ENCODE measurements at places on chromosomes 13 and 19.
A peak's percentile ranks its signal among the peaks of the same experiment; 100 is the strongest.

GRCh38 chr13:98564204-98564603, 12.7 kb downstream of the STK24 start:
- H3K4me3 ChIP-seq = no peak overlapping the region
- peaks cover 26% of the 10 kb centered on the region for H3K4me1 ChIP-seq
- H3K27me3 ChIP-seq = no peaks in the 10 kb centered on the region
- peak overlapping the region; percentile 79 for H3K27ac ChIP-seq
- no peak for DNase-seq

- H3K27me3 ChIP-seq = no peaks in the 10 kb centered on the region
- no peak overlapping the region for H3K27ac ChIP-seq
- H3K4me1 ChIP-seq = peaks cover 29% of the 10 kb centered on the region
- DNase-seq = no peak
These were observed 12.8 kb upstream of the MAP2K2 start for GRCh38 chr19:4136680-4137088.

- DNase-seq = no peak
- H3K4me1 ChIP-seq = peaks cover 11% of the 10 kb centered on the region
- H3K36me3 ChIP-seq = no peaks in the 10 kb centered on the region
- no peak overlapping the region for H3K27ac ChIP-seq
These were observed 57.9 kb downstream of the THSD1 start for GRCh38 chr13:52348071-52348470.

DNA sequence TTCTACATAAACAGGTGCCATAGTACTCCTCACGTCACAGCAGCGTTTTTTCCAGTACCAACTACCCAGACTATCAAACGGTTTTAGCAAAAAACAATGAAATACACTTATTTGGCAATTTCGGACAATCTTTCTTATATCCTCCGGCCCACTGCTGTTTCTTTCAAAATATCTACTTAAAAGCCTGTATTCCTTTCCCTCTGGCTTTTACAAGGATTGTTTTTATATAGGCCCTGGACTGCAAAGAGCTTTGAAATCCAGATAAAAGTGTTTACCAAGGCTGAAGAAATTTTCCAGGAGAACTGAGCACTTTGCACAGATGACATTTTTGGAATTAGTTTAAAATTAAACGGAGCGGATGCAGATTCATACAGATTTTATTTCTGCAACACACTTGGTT, 255.9 kb upstream of the STARD13 start:
- H3K27ac ChIP-seq = peak overlapping the region; percentile 96
- no peaks in the 10 kb centered on the region for H3K36me3 ChIP-seq
- DNase-seq = no peak
- H3K27me3 ChIP-seq = no peaks in the 10 kb centered on the region
- peaks cover 22% of the 10 kb centered on the region for H3K4me1 ChIP-seq

- no peaks in the 10 kb centered on the region for H3K27me3 ChIP-seq
- H3K4me1 ChIP-seq = no peaks in the 10 kb centered on the region
- no peak for DNase-seq
- no peaks in the 10 kb centered on the region for H3K36me3 ChIP-seq
These were observed 39.5 kb upstream of the CNMD start for GRCh38 chr13:52779103-52779502.

- H3K27ac ChIP-seq = peak overlapping the region; percentile 41
- peaks cover 26% of the 10 kb centered on the region for H3K4me1 ChIP-seq
These were observed 9.7 kb upstream of the SLC35E1 start for GRCh38 chr19:16581971-16582343.

DNA sequence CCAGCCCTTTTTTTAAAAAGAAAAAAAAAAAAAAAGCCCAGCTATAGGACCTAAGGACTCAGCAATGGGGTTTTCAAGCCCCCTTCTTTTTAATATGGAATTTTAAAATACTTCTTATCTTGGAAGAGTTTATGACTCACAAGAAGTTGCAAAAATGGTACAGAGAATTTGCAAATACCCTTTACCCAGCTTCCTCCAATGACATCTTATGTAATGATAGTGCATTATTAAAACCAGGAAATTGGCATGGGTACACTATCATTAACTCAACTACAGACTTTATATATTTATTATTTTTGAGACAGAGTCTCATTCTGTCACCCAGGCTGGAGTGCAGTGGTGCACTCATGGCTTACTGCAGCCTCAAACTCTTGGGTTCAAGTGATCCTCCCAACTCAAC, 16.1 kb downstream of the TMEM38A start:
- H3K4me3 ChIP-seq = no peak overlapping the region
- H3K27me3 ChIP-seq = no peaks in the 10 kb centered on the region
- DNase-seq = no peak
- peaks cover 23% of the 10 kb centered on the region for H3K36me3 ChIP-seq
- H3K27ac ChIP-seq = peak overlapping the region; percentile 66
- no peaks in the 10 kb centered on the region for H3K4me1 ChIP-seq

- no peaks in the 10 kb centered on the region for H3K36me3 ChIP-seq
- H3K4me3 ChIP-seq = peak within 1 kb of the TSS; percentile 93
- peak; percentile 67 for DNase-seq
These were observed at the start of gene VPS36 for GRCh38 chr13:52450012-52450792. VPS36 (minus strand) TSS chr13:52450634; CDS start chr13:52450594, 40 bp downstream.

- H3K27ac ChIP-seq = no peak overlapping the region
- DNase-seq = no peak
- no peak overlapping the region for H3K4me3 ChIP-seq
- no peaks in the 10 kb centered on the region for H3K4me1 ChIP-seq
- H3K27me3 ChIP-seq = no peaks in the 10 kb centered on the region
These were observed 52.4 kb downstream of the RBM26 start for GRCh38 chr13:79353693-79354092.

- H3K27ac ChIP-seq = peak overlapping the region; percentile 94
- H3K36me3 ChIP-seq = no peaks in the 10 kb centered on the region
- peaks cover 82% of the 10 kb centered on the region for H3K4me1 ChIP-seq
- H3K27me3 ChIP-seq = no peaks in the 10 kb centered on the region
- H3K4me3 ChIP-seq = peak overlapping the region; percentile 58
These were observed 30.1 kb downstream of the PIP5K1C start for GRCh38 chr19:3669947-3670795.

DNA sequence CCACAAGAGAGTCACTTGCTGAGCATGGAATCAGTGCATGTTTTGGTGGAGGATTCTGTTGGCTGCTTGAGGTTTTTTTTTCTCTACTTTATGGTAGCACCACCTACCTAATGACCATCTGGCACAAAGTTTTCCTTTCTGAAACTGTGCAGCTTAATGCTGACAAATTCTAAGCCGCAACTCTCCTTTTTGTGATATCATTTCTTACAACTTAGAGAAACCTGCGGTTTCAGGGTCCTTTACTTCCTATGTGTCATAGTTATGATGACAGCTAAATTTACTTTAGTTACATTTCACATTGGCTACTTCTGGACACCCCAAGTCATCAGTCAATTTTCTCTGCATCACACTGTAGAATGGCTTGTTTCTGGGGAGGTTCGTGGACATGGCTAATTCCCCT, 115.4 kb upstream of the TMTC4 start:
- H3K4me3 ChIP-seq = no peak overlapping the region
- peak overlapping the region; percentile 4 for H3K27ac ChIP-seq
- H3K27me3 ChIP-seq = no peaks in the 10 kb centered on the region
- DNase-seq = no peak
- H3K36me3 ChIP-seq = no peaks in the 10 kb centered on the region

DNA sequence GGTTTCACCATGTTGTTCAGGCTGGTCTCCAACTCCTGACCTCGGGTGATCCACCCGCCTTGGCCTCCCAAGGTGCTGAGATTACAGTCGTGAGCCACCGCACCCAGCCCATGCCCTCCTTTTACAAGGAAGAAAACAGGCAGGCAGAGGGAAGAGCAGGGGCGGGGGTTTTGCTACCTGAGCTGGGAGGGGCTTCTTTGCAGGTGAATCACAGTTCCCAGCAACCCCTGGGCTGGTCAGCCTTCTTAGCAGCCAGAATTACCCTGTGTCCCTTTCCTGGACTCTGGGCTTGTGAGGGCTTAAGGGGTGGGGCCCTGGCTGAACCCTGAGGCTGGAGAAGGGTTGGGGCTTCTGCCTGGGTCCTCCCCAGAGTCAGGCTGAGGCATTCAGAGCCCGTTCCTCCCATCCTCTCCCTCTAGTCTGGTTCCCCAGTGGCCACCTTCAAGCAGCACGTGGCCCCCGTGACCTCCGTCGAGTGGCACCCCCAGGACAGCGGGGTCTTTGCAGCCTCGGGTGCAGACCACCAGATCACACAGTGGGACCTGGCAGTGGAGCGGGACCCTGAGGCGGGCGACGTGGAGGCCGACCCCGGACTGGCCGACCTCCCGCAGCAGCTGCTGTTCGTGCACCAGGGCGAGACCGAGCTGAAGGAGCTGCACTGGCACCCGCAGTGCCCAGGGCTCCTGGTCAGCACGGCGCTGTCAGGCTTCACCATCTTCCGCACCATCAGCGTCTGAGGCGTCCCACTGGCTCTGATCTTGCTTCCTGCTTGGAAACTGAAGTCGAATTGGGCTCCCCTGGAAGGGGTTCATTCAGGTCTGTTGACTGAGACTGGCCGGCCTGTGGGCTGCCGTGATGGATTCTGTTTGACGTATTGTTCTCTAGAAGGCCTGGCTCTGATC, 2.8 kb upstream of the KCNJ14 start:
- H3K27ac ChIP-seq = no peak overlapping the region
- peaks cover 100% of the 10 kb centered on the region for H3K36me3 ChIP-seq
- H3K4me3 ChIP-seq = no peak overlapping the region
- peaks cover 18% of the 10 kb centered on the region for H3K4me1 ChIP-seq
- DNase-seq = no peak
- no peaks in the 10 kb centered on the region for H3K27me3 ChIP-seq

GRCh38 chr13:43294412-43294811, 271.0 kb downstream of the DNAJC15 start:
- no peaks in the 10 kb centered on the region for H3K27me3 ChIP-seq
- H3K4me3 ChIP-seq = no peak overlapping the region
- no peaks in the 10 kb centered on the region for H3K4me1 ChIP-seq
- DNase-seq = no peak
- no peak overlapping the region for H3K27ac ChIP-seq
- no peaks in the 10 kb centered on the region for H3K36me3 ChIP-seq

DNA sequence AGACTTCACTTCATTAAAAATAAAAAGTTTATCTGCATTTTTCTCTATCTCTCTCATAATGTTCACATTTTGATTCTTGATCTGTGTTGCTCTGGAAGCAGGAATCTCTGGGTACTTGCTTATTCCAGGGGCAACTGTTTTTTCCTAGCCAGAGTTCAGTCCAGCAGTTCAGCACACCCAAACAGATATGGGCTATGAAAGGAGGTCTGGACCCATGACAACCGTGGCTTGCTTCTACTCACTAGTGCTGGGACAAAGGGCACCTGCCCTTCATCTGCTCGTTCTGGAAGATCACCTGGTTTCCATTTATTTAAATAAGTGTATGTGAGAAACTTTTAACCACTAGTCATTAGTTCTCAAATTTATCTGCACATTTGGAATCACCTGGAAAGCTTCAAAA, 36.0 kb downstream of the POLR1D start:
- no peak overlapping the region for H3K4me3 ChIP-seq
- DNase-seq = no peak
- no peak overlapping the region for H3K27ac ChIP-seq
- H3K27me3 ChIP-seq = no peaks in the 10 kb centered on the region
- H3K36me3 ChIP-seq = no peaks in the 10 kb centered on the region

DNA sequence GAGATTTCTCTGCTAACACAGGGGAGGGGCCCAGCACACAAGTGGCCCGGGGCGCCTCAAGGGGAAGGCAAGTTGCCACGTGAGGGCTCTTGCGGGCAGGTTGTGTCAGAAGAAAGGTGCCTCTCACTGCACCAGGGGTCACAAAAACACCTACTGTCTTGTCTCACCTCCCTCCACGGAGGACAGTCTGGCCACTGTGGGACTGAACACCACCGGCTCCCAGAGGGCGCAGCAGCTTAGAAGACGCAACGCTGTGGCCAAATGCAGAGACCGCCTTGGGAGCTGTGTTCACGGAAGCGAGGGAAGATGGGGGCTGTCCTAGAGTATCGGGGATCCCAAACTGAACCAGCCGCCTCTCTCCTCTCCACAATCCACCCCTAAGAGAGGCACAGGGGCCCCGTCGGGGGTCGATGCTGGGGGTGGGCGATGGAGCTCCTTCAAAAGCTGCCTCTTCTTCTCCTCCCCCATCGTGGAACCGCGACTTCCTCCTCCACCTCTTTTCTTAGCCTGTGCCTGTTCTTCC, 177.5 kb downstream of the FOXO1 start:
- DNase-seq = no peak
- H3K27ac ChIP-seq = no peak overlapping the region
- peaks cover 36% of the 10 kb centered on the region for H3K27me3 ChIP-seq
- H3K4me1 ChIP-seq = peaks cover 25% of the 10 kb centered on the region
- no peaks in the 10 kb centered on the region for H3K36me3 ChIP-seq

DNA sequence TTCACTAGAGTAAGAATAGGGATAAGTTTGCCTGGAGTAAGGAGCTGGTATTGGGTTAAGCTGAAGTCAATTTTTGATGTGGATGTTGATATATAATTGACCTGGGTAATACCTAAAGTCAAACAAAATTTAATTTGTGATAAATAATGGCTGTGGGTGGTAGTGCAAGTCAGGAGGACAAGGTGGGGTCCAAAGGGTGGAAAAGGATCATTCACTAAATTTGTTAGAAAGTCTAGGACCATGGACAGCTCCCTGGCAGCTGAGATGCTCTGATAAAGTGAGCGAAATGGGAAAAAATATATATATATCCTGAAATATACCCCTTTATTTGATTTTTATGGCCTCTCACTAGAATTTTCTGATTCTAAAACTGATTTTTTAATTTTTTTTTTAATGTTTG, 463.5 kb downstream of the GPC6 start:
- DNase-seq = no peak
- no peaks in the 10 kb centered on the region for H3K4me1 ChIP-seq
- H3K27me3 ChIP-seq = no peaks in the 10 kb centered on the region
- no peak overlapping the region for H3K4me3 ChIP-seq

- H3K36me3 ChIP-seq = peaks cover 4% of the 10 kb centered on the region
- no peak overlapping the region for H3K27ac ChIP-seq
- H3K4me1 ChIP-seq = no peaks in the 10 kb centered on the region
- H3K27me3 ChIP-seq = no peaks in the 10 kb centered on the region
- no peak for DNase-seq
These were observed 27.8 kb downstream of the RFC3 start for GRCh38 chr13:33845572-33846302.

DNA sequence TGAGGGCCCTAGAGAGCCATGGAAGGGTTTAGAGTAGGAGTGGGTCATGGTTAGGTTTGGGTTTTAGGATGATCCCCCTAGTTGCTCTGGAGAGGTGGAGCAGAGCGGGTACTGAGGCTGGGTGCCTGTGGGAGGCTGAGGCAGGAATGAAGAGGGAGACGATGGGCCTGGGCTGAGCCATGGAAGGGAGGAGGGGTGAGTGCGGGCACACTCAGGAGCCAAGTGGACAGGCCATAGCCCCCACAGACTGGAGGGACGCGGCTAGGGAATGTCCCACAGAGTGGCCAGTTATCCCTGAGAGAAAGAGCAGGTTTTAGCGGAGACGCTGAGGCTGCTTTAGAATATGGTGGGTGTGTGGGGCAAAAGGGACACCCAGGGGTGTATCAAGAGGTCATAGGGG, 6.0 kb upstream of the CATSPERG start:
- H3K27ac ChIP-seq = no peak overlapping the region
- no peak for DNase-seq
- H3K27me3 ChIP-seq = no peaks in the 10 kb centered on the region
- no peak overlapping the region for H3K4me3 ChIP-seq

GRCh38 chr13:75256922-75257321, 225.0 kb downstream of the TBC1D4 start:
- no peaks in the 10 kb centered on the region for H3K27me3 ChIP-seq
- no peaks in the 10 kb centered on the region for H3K4me1 ChIP-seq
- H3K36me3 ChIP-seq = no peaks in the 10 kb centered on the region
- no peak overlapping the region for H3K4me3 ChIP-seq
- no peak overlapping the region for H3K27ac ChIP-seq

GRCh38 chr19:18785179-18786124, 5.7 kb downstream of the COMP start:
- H3K27ac ChIP-seq = no peak overlapping the region
- H3K27me3 ChIP-seq = peaks cover 28% of the 10 kb centered on the region
- no peak overlapping the region for H3K4me3 ChIP-seq
- peaks cover 24% of the 10 kb centered on the region for H3K4me1 ChIP-seq

Data from esophagus squamous epithelium (tissue), 5 donors.